ENCODE measurements at places on chromosomes 6 and 20. TPM values are rescaled to one million over a fixed set of nuclear protein-coding genes. Genes with fewer than 3 reads are reported as not detected.

Gene TNFAIP3
- total RNA-seq, result 40.7 TPM

Gene CGA
- total RNA-seq, result not detected

Gene LCA5
- 6.8 TPM for total RNA-seq

Gene PDYN
- not detected for total RNA-seq

Gene CMTR1
- 40.7 TPM for total RNA-seq

Gene FIG4
- 18.6 TPM for total RNA-seq

Gene FRK
- 1.5 TPM for total RNA-seq

Gene OLIG3
- not detected for total RNA-seq

Gene ID1
- 461 TPM for total RNA-seq

Gene HLA-E
- 259 TPM for total RNA-seq

Gene KIF25
- total RNA-seq, result not detected

Gene SRSF12
- total RNA-seq, result 0.78 TPM

Gene BCAS4
- 18.7 TPM for total RNA-seq

GRCh38 chr6:151659212-151659611, 148.3 kb upstream of the ESR1 start:
- no peak for ATAC-seq

DNA sequence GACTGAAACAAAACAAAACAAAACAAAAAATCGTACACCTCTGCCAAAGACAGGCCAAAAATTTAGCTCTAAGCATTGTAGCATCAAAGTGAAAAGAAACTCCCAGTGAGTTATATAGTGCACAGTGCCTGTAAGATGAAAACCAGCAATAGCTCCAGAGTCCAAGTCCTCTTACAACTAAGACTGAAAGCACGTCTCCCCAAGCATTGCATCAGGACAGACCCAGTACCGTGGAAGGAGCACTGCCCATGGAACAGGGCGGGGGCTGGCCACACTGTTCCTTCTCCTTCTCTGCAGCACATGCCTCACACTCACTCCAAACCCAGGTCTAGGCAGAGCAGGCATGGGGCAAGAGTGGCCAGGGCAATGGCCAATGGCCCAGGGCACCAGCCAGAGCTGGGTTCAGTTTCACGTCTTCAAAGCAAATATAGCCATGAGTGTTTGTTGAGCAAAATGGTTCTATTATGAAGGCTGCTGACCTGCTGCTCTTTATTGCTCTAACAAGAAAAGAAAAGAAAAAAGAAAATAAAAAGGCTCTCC, 72.2 kb upstream of the PBOV1 start:
- ATAC-seq, result no peak

DNA sequence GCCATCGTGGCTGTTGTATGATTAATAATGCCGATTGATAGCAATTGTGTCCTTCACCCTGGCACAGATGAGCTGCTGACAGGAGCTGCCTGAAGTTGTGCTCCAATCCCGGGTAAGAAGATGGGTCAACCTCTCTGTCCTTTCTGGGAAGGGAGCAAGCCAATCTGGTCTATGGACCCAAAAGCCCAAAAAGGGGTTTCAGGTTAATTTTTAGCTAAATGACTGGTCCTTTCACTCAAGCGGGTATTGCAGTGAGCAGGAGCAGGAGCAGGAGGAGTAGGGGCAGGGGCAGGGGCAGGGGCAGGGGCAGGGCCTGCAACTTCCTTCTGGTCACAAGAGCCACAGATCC, 164.8 kb downstream of the TAF4 start:
- ATAC-seq, result no peak

DNA sequence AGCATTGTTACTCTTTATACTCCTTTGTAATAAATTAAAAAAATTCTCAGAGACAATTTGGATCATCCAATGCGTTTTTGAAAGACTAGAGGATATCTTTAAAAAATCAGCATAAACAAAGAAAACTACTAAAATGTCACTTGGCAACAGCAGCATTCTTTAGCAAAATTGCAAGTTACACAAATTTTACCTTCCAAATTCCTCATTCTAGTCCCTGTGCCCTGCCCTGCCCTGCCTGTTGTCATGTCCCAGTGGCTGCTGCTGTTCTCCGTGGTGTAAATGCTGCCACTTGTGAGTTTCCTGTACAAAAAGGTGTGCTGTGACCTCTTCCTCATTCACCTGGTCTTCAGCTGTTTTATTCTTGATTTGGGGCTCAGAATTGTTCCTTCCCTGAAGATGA, 83.2 kb downstream of the CDC5L start:
- no peak for ATAC-seq

DNA sequence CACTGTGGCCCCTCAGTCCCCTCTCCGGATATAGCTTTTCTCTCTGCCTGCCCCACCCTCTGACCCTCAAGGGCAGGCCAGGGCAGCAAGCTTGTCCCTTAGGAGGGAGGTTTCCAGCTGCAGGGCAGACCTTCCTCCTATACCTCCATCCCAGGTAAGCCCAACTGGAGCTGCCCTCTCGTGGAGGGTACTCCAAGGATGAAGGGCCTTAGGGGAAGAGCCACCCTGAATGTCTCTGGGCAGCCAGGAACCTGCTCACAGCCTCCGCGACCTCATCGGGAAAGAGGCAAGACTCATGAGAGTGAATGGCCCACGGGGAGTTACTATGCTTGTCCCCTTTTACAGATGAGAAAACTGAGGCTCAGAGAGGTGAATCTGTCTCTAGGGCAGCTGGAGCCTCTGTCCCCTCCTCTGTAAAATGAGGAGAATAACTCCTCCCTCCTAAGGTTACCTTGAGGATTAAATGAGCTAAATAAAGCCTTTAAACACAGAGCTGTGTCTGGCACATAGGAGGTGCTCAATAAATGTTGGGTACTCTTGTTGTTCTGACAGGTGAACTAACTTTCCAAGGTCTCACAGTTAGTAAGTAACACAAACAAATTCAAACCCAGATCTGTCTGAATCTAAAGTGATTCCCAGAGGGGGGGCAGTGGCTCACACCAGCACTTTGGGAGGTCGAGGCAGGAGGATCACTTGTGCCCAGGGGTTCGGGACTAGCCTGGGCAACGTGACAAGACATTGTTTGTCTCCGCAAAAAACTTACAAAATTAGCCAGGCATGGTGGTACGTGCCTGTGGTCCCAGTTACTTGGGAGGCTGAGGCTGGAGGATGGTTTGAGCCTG, 12.1 kb downstream of the SRXN1 start:
- no peak for ATAC-seq

GRCh38 chr6:67496191-67496590, 1138.9 kb upstream of the ADGRB3 start:
- ATAC-seq, result no peak

GRCh38 chr6:47479140-47479508, 1.5 kb downstream of the CD2AP start:
- ATAC-seq, result no peak

DNA sequence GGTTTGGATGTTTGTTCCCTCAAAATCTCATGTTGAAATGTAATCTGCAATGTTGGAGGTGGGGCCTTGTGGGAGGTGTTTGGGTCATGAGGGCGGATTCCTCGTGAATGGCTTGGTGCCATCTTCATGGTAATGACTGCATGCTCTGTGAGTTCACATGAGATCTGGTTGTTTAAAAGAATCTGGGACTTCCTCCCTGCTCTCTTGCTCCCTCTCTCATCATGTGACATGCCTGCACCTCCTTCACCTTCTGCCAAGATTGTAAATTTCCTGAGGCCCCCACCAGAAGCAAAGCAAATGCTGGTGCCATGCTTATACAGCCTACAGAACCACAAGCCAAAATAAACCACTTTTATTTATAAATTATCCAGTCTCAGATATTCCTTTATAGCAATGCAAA, 250.3 kb upstream of the PLN start:
- no peak for ATAC-seq

DNA sequence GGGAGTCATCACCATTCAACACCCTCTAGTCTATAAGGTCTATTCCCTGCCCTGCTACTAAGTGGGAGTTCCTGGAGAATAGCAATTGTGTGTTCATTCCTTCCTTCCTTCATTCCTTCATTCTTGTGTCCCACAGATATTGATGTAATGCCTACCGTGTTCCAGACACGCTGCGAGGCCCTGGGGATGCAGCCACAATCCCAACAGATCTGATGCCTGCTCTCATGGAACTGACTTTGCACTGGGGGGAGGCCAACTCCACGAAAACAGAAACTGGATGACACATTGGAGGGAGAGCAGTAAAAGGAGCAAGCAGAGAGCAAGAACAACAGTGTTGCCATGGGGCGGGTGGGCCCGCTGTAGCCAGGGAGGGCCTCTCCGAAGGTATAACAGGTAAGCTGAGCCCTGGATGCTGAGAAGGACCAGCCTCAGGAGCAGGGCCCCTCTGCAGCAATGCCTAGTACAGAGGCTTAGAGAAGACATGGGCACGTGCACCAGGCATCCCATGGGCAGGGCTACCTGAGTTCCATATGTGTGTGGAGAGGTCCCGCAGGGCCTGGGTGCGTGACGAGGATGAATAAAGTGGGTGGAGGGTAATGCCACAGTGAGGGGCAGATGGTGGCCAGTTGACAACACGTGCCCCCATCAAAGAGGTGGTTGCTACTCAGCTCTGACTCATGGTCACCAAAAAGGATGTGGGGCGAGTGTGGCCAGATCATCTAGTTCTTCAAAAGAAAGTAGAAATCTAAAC, 173.9 kb downstream of the NFATC2 start:
- no peak for ATAC-seq

GRCh38 chr20:34578521-34578920, 20.0 kb downstream of the MAP1LC3A start:
- ATAC-seq, result no peak

DNA sequence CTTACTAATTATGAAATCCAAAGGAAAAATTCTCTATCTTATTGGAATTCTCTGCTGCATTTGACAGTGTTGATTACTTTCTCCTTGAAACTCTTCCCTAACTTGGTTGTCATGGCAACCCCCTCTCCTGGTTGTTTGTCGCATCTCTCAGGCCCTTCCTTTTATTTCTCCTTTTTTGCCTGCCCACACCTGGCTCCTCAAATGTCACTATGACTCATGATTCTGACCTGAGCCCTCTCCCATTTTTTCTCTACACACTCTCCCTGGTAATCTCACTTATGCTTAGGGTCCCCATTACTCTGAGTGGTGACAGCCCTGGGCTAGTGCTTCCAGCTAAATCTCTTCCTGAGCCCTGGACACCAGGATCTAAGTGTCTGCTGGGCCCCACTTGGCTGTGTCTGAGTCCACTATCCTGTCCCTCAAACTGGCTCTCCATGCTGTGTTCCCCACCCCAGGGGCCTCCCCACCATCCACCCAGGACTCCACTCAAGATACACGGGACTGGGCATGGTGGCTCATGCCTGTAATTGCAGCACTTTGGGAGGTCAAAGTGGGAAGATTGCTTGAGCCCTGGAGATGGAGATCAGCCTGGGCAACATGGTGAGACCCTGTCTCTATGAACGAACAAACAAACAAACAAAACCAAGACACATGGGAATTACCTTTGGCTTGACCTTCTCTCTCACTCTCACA, 16.5 kb upstream of the NNAT start:
- ATAC-seq, result no peak

GRCh38 chr20:47102629-47103028, 208.0 kb downstream of the EYA2 start:
- peak; percentile 64 for ATAC-seq

- no peak for ATAC-seq
Observed at GRCh38 chr20:21096321-21097043, 9.7 kb downstream of the LINC00237 start.

DNA sequence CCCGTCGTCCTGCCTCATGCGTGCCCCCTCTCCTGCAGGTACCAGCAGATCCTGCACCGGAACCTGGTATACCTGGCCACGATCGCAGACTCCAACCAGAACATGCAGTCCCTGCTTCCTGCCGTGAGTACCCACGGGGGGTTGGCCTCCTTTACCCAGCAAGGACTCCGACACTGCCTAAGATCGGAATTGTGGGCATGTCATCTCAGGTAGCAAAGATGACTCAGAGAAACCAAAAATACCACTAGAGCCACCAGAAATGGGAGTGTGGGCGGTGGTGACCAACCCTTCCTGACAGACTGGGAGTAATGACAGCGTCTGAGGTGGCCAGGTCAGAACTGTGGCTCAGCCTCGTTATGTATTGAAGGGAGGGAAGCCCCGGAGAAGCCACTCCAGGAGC, 16.3 kb downstream of the SS18L1 start:
- ATAC-seq, result no peak

DNA sequence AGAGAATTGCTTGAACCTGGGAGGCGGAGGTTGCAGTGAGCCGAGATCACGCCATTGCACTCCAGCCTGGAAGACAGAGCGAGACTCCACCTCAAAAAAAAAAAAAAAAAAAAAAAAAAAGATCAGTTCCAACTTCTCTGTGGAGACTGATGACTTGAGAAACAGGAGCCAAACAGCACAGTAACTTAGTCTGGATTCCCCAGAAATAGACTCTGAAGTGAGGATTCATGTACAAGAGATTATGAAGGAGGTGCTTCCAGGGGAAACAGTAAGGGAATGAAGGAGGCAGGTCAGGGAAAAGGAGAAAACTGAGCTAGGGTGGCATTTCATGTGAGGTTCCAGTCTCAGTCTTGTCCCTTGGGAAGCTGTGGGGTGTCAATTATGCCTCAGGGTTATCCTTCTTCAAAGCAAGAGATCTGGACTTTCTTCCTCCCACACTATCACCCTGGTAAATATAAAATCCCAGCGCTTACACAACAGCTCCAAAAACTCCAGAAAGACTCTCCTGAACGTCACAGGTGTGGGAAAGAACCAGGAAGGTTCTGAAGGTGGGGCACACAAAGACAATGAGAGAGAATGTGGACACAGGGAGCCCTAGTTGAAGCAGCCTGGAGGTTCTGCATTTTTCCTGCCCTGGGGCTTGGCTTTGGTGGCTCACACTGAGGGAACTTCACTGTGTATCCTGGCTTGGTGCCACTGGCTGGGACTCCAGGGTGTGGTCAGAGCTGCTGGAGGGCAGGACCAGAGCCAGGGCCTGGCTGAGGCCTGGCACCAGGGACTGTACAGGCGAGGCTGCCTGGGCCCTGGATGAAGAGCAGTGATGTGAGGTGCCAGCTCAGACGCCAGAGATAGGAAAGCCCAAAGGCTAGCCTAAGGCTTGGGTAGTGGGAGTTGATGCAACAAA, 46.8 kb downstream of the PCNA start:
- peak; percentile 92 for ATAC-seq

DNA sequence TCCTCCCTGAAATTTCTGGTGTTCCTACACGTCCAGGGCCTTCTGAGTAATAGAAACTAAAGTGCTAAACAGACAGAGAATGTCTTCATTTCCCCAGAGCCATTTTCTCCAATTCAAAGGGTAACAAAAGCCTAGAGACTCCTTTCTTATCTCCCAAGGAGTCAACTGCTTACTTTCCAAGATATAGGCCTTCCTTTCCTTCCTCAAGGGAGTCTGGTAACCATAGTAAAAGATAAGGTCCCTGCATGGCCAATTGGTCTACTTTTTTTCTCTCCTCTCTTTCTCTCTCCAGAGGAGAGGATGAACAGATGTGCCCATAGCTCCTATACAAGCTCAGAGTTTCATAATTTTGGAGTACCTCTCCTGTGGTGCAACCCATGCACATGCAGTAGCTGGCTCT, 185.7 kb downstream of the ASCC3 start:
- no peak for ATAC-seq

Data from gastroesophageal sphincter (tissue), 4 donors.